ENCODE measurements at places on chromosomes 3 and 15.
A peak's percentile ranks its signal among the peaks of the same experiment; 100 is the strongest.

DNA sequence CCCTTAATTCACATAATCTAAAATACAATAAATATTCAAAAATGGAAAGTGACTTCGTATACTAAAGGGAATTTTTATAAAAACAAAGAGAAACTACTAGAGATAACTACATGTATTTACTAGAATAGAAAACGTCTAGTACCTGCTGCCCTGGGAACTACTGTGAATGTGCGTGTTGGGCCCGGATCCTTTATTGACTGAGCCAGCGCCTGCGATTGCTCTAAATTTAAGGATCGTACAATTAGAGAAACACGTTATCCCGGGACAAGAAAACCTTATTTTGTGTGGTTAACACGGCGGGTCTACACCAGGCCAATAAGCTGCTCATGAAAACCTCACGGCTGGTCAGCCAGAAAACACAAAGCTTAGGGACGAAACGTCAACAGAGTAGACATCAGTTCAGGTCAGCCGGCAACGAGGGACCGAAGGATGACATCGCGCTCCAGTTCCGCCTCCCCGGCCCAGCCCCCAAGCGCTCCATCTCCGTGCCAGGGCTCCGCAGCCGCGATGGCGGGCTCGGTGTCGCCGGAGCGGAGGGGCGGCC lies 555 bp downstream of the TM2D3 start:
- DNase-seq = peak; percentile 80

GRCh38 chr3:177481329-177481728 lies 284.0 kb upstream of the TBL1XR1 start:
- no peak for DNase-seq

- no peak for DNase-seq
Measured at GRCh38 chr15:37056177-37057121, 43.9 kb downstream of the MEIS2 start.

DNA sequence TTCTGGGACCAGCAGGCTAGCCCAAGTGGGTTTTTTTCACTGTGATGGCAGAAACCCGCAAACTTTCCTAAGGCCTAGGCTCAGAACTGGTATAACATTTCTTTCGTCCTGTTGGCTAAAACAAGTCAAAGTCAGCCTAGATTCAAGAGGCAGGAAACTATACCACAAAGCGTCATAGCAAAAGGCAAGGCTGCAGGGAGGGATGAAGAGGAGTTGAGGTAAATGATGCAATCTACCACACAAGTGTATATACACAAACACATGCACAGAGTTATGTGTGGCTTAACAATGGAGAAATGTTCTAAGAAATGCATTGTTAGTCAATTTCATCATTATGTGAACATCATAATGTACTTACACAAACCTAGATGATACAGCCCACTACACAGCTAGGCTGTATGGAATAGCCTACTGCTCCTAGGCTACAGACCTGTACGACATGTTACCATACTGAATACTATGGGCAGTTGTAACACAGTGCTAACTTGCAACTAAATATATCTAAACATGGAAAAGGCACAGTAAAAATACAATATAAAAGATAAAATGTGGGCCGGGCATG lies 225.6 kb downstream of the TBL1XR1 start:
- DNase-seq = no peak

- no peak for DNase-seq
Measured at GRCh38 chr3:55897573-55898224, 410.6 kb upstream of the WNT5A start.

- no peak for DNase-seq
Measured at GRCh38 chr3:136109499-136109898, 86.6 kb downstream of the MSL2 start.

DNA sequence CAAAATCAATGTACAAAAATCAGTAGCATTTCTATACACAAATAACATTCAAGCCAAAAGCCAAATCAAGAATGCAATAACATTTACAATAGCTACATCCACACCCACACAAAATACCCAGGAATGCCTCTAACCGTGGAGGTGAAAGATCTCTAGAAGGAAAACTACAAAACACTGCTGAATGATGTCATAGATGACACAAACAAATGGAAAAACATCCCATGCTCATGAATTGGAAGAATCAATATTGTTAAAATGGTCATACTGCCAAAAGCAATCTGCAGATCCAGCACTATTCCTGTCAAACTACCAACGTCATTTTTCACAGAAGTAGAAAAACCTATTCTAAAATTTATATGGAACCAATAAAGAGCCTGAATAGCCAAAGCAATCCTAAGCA lies 143.7 kb downstream of the SLCO3A1 start:
- no peak for DNase-seq

DNA sequence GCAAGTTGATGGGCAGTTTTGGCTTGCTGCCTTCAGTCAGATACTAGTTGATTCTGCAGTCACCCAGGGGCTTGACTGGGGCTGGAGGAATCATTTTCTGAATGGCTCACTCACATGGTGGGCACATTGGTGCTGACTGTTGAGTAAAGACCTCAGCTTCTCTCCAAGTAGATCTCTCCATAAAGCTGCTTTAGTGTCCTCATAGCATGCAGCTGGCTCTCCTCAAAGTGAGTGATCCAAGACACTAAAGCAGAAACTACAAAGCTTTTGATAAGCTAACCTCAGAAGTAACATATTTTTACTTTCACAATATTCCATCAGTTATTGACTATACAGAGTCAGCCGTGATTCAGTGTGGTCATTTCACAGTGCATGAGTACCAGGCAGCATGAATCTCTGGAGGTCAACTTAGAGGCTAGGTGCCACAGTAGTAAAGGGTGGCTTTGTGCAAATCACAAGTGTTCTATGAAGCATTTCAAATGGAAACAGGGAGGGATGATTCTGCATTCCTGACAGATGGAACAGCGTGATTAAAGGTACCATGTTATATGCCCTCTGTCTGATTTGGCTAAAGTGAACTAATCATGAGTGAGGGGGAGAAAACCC lies 24.3 kb upstream of the ATP8B4 start:
- no peak for DNase-seq

DNA sequence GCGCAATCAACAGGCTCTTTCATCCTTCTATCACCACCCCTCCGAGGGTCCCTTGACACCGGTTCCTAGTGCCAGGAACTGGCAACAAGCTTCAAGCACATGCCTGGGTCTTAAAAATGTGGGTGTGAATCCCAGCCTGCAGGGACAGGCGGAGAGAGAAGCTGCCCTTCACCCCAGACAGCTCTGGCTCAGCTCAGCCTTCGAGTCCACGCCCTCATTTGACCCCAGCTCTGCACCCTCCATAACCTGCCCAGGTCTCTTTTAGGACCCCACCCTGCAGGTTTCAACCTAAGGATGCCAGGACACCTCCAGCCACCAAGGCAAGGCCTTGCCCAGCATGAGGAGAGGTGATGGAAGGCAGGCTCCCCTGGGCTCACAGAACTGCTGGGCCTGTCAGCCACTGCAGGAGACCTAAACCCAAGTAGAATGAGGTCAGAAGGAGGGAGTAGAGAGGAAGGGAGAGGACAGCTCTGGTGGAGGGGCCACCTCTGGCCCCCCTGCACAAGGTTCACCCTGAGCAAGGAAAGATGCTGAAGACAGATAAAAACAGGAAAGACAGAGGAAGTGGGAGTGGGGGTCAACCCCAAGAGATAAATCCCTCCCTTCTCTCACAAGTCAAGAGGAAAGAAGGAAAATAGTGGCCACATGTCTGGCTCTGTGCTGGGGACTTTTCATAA lies 2.6 kb upstream of the LOXL1 start:
- no peak for DNase-seq

GRCh38 chr15:72176159-72176558 lies 21.4 kb downstream of the GRAMD2A start:
- DNase-seq = no peak

GRCh38 chr3:143084856-143085731 lies 34.5 kb upstream of the CHST2 start:
- DNase-seq = peak; percentile 13

GRCh38 chr15:84715441-84716035 lies 401 bp downstream of the SEC11A start:
- DNase-seq = no peak

GRCh38 chr3:63976872-63977200 lies 46.5 kb downstream of the PSMD6 start:
- no peak for DNase-seq

- DNase-seq = no peak
Measured at GRCh38 chr15:85999658-86000057, 80.0 kb upstream of the AGBL1 start.

DNA sequence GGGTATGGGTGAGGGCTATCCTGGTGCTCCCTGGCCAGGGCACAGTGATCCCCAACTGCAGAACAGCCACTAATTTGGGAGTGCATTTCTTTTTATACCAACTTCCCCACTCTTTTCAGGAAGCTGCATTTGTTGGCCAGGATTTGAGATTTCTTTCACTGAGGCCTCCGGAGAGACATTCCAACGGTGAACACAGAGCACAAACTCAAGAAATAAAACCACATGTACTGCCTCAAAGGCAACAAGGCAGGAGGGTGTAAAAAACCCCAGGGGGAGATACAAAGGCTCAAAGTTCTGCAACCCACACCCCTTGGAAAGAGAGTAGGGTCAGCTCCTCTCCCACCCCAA lies 65.3 kb downstream of the CPN2 start:
- no peak for DNase-seq

DNA sequence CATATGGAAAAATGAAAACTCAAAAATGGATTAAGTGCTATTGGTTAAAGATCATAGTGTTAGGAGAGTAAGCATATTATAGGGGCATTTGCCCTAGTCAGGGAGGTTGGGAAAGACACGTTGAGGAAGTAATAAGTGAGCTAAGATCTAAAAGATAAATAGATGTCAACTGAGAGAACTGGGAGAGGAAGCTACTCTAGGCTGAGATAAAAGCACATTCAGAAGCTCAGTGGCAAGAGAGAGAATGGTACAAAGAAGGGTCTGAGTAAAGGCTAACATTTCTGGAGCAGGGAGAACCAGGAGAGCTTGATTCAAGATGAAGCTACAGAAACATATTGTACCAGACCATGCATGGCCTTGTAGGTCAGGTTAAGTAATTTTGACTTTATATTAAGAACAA lies 63.9 kb downstream of the TRPC1 start:
- DNase-seq = no peak

DNA sequence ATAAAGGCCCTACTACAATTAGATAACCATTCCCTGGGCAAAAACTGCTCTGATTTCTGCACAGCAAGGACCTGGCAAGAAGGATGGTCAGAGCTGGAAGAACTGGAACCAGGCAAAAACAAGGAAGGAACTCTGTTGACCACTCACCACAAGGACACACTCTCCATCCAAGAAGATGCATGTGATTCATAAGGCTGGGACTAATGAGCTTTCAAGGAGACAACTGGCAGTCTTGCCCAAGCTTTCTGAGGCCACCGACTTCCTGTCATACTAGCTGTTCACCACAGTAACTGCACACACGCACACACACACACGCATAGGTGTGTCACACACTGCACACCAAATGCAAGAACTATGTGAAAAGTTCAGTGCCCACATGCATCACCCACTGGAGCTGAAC lies 256.6 kb downstream of the OCA2 start:
- no peak for DNase-seq

- no peak for DNase-seq
Measured at GRCh38 chr3:186502966-186503712, 41.0 kb downstream of the CRYGS start.

DNA sequence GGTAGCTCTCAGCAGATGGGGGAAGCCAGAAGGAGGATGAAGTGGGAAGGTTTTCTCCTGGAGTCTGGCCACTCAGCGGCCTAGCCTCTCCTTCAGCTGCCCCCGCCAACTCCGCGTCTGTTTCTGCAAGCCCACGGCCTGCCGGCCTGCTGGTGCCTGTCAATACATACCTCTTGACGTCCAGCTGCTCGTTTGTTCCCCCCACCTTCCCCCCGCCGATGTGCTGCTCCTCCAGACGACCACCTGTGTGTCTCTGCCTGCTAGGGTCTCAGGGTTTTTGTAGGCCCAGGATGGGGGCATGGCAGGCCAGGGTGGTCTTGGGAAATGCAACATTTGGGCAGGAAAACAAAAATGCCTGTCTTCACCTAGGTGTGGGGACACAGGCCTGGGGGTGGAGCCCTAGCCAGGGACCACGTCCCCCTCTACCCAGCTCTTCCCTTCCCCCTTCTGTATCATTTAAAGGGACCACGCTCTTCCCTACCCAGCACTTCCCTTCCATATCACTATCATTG lies 137.8 kb downstream of the ALCAM start:
- DNase-seq = no peak

DNA sequence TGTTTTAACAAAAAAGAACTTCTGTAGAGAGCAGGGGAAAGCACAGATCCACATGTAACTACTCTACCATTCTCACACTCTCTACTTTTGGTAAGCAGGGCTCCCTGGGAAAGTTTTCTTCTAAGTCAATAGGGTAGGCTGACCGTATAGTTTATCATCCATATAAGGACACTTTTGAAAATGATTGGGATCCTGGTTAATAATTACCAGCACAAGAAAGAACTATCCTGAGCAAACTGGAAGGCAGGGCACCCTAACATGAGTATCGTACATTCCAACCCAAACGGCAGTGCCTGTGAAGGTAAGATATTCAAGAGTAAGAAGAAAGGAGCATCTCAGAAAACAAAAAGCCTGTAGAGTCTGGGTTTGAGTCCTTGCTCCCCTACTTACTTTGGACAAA lies 22.1 kb downstream of the SUSD5 start:
- no peak for DNase-seq

DNA sequence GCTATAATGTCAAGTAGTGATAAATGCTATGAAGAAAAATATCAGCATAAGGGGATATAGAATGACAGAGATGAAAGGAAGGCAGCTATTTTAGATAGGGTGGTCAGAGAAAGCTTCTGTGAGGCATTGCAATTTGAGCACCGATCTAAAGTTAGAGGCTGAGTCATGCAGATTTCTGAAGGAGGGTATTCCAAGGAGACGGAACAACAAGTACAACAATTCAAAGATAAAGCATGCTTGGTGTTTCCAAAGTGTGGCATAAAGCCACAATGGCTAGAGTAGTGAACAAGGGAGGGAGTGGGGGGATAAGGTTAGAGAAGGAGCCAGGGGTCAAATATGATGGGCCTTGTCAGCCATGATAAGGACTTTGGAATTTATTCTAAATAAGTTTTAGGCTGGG lies 71.9 kb downstream of the PFN2 start:
- no peak for DNase-seq

- no peak for DNase-seq
Measured at GRCh38 chr3:42024591-42025351, 62.9 kb upstream of the ULK4 start.

- DNase-seq = no peak
Measured at GRCh38 chr3:15556512-15556911, 35.0 kb upstream of the COLQ start.

GRCh38 chr15:39479911-39480310 lies 101.0 kb upstream of the THBS1 start:
- no peak for DNase-seq

DNA sequence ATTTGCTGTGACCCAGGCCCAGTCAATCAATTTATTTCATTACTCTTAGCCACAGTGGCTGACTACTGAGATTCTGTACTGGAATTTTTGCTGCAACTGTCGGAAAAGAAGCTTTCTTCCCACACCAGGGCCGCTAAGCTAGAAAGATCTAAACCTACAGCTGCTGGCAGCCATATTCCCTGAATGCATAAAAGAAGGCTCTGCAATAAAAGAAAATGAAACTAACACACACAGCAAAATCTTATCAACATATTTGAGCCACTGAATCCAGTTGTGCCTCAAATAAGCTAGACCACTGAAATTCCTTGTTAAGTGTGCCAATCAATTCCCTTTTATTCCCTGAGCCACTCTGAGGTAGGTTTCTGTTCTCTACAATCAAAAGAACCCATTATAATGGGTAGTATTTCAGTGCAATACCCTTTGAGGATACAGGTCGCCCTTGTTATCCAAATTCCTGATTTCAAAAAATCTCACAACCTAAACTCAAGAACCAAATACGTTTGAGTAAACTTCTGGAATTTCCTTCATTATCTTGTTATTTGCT lies 60.3 kb downstream of the MYO9A start:
- no peak for DNase-seq
